Motor neuron (in vitro differentiated cells): ENCODE measurements at places on chromosomes 11 and 22.

DNA sequence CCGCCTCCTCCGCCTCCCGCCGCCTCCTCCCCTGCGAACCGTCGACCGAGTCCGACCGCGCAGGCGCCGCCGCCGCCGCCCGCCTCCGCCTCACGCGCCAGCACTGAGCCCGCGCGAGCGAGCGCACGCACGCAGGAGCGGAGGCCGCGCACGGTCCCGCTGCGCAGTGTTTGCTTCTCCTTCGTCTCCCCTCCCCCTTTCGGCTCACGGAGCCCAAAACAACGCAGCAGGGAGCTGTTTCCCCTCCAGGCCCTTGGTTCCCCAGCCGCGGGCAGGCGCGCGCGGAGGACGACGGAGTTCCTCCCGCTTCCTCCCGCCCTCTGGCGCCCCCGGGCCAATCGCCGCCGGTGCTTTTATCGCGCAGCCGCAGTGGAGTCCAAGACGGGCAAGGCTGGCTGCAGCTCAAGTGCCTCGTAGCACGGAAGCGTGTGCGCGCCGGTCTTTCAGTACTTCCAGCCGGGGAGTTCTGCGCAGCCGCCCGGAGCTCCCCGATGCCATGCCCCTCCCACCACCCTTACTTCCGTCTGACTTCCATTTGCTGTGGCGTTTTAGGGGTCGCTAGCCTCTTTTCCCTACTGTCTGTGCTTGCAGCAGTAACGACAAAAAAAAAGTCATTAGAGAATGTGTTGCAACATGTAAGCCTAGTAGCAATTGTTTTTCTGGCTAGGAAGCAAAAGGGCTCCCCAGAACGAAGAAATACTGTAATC is at the start of gene HNRNPUL2:
Gene HNRNPUL2 (minus strand): TSS at position 293 of the 707 bp plus-strand sequence. CDS start 301 bp downstream, outside the sequence.
- ATAC-seq, result peak; percentile 82

DNA sequence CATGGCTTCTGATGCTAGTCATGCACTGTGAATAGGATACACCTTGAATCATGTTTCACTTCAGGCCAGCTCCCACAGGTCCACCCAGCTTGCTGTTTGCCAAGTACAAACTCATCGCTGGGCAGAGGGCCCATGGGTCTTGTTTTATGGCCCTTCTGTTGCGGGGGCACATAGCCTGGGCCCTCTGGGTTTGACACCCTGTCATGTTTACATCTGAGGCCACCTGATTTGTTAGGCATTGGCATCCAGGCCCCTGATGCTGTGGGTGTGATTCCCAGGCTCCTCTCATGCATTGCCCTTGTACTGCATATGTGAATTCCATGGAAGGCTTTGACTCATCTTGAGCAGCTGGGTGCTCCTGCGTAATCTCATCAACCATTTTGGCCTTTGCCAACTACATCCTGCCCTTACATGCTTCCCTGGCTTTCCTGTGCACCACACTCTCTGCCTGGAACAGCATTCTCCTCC is 32.6 kb downstream of the PPFIBP2 start:
- ATAC-seq, result no peak

GRCh38 chr11:121722431-121723245 is 269.9 kb upstream of the SORL1-AS1 start:
- ATAC-seq, result peak; percentile 96

- no peak for ATAC-seq
Observed at GRCh38 chr11:93591247-93591898, 48.2 kb upstream of the SMCO4 start.

DNA sequence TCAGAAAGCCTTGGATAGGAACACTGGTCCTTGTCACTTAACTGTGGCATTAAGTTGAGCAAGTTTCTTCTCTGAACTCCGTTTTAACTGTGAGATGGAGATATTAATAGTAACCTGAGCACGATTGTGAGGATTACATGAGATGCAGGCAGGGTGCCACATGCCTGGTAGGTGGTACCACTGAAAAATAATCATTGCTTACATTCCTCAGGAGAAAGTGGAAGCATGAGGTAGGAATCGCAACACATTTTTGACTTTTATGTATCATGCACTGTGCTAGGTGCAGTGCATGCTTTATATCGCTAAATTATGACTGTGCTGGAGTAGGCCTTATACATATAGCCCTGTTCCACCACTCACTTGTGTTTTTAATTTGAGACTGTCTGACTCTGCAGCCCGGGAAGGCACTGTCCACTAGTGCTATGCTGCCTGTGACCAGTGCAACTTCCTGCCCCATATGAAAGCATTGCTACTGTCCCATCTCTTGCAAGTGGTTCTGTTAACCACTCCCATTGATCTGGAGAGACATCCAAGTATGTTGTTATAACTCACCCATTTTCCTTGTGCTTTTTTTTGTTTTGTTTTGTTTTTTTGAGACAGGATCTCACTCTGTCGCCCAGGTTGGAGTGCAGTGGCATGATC is 1.0 kb downstream of the UQCR10 start:
- ATAC-seq, result no peak
